Activated CD8-positive, alpha-beta memory T cell treated with anti-CD3 and anti-CD28 coated beads for 4 hours (primary cell): ENCODE measurements at places on chromosomes 7 and 10.

DNA sequence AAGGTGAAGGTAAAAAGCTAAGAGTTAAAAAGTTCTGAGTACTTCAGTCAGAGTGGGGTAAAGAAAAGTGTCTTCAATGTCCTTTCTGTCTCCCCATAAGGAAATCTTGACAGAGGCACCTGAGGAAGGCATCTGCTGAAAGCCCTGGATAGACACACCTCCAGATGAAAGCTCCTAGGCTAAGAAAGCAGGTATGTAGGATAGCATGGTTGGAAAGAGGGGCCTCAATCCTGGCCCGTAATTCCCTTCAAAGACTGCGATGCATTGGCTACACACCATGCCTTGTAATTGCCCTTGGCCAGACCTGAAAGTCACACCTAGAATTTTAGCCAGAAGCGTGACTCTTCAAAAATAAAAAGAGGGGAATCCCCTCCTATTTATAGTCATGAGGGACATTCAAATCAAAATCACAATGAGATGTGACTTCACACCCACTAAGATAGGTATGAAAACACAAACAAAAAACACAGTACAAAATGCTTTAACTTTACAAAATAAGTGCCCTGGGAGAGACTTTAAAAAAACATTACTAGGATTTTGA, 809.7 kb downstream of the IPMK start:
- DNase-seq: no peak

DNA sequence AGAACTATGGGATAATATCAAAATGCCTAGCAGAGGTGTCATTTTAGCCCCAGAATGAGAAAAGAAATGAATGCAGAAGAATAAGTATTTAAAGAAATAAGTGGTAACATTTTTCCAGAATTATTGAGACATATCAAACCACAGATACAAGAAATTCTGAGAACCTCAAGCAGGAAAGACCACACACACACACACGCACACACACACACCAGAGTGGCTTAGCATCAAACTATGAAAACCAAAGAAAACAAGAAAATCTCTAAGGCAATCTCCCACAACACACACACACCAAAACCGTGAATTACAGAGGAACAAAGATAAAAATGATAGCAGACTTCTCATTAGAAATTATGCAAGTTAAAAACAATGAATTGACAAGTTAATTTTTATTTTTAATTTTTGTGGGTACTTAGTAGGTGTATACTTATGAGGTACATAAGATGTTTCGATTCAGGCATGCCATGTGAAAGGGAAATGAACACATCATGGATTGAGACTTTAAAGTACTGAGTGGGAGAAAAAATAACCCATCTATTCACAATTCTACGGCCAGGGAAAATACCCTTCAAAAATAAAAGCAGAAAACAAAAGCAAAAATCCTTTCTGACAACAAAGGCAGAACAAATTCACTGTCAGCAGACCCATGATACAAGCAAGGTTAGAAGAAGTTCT, 14.6 kb downstream of the PPIF start:
- DNase-seq: no peak

DNA sequence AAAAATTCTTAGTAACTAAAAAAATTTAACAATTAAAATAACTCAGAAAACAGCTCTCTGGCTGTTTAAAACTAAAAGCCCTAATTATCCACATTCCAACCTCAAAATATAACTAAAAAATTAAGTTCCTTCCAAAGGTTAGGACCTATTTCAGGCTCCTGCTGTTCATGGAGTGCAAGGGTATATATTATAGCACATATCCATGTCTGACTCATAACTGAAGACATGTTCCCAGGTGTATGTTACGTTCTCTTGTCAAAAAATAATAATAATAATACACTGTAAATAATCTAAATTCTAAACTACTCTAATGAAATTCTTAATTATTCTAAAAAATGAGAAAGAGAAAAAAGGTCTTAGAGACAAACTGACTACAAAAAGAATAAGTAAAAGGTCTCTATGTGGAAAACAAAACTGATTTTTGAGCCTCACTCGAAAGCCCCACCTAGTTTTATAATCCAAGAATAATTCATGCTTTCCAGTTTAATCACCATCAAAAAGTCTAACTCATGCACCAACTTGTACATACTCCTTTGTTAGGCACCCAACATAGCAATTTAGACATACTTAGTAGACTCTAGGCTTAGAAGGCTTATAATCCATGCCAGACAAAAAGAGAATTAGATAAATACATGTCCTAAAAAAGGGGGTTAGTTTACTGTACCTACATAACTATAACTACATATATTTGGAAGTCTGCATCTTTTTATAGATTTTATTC, 171.4 kb downstream of the KMT2E start:
- no peak for DNase-seq

GRCh38 chr10:79137826-79138225, 69.1 kb downstream of the ZMIZ1 start:
- peak; percentile 6 for DNase-seq

DNA sequence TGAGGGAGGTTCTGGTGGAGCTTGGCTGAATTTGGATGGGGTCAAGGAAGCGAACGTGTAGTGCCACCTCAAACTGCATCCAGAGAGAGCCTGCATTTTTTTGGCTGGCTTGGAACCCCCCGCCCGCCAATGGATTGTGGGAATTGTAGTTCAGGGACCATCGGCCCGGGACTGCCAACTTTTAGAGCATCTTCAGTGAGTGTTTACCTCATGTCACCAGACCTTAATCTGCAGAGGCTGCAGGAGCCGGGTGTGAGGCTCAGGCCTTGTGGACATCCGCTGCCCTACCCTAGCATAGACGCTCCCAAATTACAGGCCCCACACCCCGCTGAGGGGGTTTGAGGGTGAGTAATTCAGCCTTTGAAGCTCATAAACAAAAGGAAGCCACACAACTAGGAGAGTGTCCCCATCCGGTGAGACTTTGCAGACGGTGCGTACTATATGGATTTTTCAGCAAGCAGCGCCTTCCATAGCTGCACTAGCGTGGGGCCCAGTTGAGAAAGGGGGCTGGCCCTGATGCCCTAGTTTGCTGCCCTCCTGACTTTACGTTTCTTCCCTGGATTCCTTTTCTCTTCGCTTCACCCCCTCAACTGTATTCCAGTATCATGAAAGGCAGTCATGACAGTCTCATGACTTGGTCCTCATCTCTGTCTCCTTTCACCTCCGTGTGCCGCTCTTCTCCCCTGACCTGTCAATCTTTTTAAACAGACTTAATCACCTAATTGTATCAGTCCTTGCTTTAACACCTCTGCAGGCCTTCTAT, 717 bp downstream of the CNPY4 start:
- DNase-seq: peak; percentile 38
